ENCODE measurements at places on chromosomes 2 and 18.

- no peak for DNase-seq
Measured at GRCh38 chr18:55353806-55354205, 234.2 kb downstream of the TCF4 start.

- no peak for DNase-seq
Measured at GRCh38 chr2:196638765-196639164, 750 bp upstream of the CCDC150 start.

- DNase-seq = no peak
Measured at GRCh38 chr18:78771496-78772359, 207.9 kb upstream of the SALL3 start.

GRCh38 chr2:128325611-128326181, 7.0 kb upstream of the HS6ST1 start:
- no peak for DNase-seq

DNA sequence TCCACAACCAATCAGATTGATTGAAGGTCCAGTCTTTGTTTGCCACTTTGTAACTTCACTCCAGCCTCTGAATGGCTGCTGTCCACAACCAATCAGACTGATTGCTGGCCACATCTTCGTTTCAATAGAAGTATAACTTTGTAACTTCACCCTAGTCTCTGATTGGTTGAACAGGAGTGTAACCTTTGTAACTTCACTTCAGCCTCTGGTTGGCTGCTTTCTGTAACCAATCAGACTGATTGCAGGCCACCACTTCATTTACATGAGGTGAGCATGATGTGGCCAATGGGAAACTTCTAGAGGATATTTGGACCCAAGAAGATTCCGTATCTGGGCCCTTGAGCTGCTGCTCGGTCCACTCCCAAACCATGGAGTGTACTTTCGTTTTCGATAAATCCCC, 16.9 kb upstream of the ALPP start:
- no peak for DNase-seq

GRCh38 chr2:106137731-106138521, 56.2 kb downstream of the UXS1 start:
- DNase-seq = no peak

DNA sequence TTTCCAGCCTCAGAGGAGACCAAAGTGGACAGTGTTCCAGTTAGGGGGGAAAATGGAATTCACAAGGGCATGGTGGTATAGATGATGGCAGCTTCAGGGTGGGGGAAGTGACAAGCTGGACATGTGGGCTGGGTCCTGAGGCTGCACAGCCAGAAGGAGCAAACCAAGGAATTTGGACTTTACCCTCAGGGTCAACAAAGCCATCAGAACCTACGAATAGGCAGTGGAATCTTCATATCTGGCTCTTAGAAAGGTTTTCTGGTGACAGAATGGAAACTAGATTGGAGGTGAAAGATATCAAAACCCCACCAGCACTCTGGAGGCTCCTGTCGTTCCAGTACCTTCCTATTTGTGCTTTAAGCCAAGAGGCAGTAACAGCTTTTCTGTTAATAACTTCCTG, 127.1 kb downstream of the SETBP1 start:
- no peak for DNase-seq

- DNase-seq = no peak
Measured at GRCh38 chr2:205872716-205873115, 190.4 kb downstream of the NRP2 start.

GRCh38 chr2:45469314-45470099, 141.6 kb downstream of the SRBD1 start:
- DNase-seq = no peak

DNA sequence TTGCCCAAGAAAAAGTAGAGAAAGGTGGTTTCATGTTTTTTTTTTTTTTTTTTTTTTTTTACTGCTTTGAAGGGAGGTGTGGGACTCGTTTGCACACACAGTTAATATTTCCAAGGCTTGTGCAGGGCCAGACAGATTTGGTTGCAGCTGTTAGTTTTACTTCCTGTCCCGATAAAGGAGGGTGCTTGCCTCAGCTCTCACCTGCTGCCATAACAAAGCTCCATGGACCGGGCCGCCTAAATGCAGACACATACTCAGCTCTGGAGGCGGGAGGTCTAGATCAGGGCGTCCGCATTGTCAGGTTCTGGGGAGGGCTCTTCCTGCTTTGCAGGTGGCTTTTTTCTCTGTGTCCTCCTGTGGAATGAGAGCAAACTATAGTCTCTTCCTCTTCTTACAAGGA, 69.9 kb downstream of the ODC1 start:
- no peak for DNase-seq

DNA sequence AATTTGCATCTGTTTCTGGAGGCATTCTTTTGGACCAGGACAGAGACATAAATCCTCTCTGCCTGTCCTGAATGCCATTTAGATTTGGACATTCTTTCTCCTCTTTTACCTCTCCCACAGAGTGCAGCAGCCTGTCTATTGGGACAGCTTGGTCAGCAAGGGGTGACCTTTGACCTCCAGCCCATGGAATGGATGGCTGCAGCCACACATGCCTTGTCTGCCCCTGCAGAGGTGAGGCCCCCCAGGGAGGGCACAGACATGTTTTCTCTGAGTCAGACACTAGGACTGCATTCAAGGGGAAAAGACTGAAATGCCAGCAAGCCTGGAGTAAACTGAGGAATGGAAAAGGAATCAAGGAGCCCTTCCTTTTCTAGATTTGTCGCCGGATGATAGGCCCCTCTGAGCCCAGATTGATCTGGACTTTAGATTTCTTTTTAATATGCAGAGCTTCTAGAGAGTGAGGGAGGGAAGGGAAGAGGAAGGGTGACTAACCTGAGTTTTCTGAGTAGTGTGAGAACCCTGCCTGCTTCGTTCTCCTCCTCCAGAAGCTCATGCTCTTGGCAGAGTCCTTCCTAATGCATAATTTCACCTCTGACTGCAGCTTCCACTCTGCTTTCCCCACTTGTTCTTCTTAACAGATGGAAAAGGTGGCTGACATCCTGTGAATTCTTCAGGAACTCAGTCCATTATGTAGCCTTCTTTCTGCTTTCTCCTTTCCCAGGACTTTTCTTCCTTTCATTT, 16.1 kb upstream of the TTLL4 start:
- no peak for DNase-seq

- no peak for DNase-seq
Measured at GRCh38 chr2:191515551-191515950, 162.4 kb upstream of the NABP1 start.

- DNase-seq = peak; percentile 10
Measured at GRCh38 chr2:217988014-217988839, 14.6 kb downstream of the TNS1 start.

GRCh38 chr18:12839526-12840196, 44.4 kb downstream of the PTPN2 start:
- no peak for DNase-seq

GRCh38 chr2:41966920-41967319, 80.9 kb upstream of the PKDCC start:
- DNase-seq = no peak

DNA sequence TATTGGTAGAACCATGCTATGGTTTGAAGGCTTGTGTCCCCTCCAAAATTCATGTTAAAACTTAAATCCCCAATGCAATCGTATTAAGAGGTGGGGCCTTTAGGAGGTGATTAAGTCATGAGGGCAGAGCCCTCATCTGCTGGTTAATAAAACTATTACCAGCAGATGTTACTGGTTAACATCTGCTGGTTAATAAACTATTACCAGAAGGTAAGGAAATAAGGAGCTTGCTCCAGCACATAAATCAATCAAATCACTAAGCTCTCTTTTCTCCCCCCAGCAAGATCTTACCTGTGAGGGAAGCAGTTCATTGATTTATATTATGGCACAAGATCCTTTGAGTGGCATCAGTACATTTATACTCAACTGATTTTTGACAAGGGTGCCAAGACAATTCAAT, 96.9 kb downstream of the AAK1 start:
- DNase-seq = no peak

DNA sequence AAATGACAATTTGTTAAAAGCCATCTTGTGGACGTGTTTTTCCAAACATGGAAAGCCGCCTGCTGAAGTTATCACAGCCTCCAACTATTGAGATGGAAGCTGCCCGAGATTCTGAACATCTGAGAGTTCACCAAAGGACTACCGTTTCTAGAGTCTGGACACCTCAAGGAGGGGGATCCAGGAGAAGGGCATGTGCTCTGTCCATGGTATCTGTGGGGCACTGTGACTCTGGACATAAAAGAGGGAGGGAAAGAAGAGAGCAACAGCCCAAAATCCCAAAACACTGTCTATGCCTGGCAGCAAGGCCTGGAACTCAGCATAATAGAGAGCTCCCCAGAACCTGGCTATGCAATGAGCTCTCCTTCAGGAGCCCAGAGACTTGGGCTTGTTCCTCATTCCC, 319.9 kb downstream of the EN1 start:
- DNase-seq = no peak

DNA sequence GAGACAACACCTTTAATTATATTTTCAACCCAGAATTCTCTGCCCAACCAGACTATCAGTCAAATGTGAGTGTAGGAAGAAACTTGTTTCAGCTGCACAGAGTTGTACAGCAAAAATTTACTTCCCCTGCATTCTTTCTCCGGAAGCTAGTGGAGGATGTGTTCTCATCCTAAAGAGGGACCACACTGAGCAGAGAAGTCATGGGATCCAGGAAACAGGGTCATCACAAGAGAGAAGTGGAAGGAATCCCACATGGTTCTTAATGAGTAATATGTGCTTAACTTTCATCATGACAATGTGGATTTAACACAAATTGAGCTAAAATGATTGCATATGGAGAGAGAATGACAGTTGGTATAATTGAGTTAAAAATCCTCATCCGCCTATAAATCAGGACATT, 78.2 kb downstream of the INPP4A start:
- DNase-seq = no peak

DNA sequence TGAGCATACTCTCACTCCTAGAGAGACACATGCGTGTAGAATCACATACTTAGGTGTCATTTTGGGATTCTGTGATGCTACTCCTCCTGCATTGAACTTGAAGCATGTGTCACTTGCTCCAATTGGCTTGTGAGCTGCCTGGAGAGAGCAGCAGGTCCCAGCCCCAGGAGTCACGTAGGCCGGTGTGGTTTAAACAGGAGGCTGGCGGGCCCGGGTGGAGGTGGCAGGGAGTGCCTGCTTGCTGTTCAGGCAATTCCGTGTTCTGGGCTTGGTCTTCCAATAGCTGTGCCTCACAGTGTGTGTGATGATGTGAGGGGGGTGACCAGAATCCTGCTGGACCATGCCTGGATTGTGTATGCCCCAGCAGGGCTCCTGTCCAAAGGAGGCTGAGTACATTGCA, 51.0 kb downstream of the ZNF236 start:
- no peak for DNase-seq

DNA sequence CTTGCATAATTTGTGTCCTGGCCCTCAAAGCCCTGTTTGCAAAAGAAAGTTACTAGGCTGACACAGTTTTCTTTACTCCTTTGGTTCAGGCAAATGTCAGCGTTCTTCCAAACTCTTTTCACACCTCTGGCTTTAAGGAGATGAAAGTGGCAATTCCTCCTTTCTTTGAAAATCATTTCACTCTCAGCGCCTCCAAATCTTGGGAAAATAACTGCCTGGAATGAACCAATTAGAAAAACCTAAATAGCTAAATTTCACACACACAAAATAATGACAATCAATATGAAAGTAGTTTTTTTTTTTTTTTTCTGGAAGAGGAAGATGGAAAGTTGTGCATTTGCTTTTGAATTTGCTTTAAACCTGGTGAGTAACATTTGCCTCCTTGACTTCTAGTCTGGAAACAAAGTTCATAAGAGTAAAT, 1.7 kb downstream of the MEIS1 start:
- no peak for DNase-seq

DNA sequence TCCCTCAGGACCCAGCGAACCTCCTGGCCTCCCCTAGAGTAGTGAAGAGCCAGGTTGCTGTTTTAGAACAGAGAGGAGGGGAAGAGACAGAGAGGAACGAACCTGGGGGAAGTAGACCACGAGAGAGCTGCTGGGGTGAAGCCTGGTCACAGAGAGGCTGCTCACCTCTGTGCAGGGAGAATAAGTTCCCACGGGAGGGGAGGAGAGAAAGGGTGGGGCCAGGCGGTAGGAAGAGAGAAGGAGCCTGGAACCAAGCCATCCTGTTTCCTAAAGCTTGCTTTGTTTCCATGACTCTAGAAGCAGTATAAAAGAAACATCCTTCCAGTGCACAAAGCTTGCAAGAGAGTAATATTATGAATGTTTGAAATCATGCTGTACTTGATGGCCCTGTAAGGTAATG, 147.9 kb downstream of the MYT1L start:
- no peak for DNase-seq

GRCh38 chr2:174322746-174323145, 12.0 kb upstream of the SP9 start:
- DNase-seq = no peak

- no peak for DNase-seq
Measured at GRCh38 chr2:133418671-133419070, 149.6 kb downstream of the NCKAP5 start.

- DNase-seq = no peak
Measured at GRCh38 chr2:217430916-217431576, 571.2 kb upstream of the TNP1 start.

DNA sequence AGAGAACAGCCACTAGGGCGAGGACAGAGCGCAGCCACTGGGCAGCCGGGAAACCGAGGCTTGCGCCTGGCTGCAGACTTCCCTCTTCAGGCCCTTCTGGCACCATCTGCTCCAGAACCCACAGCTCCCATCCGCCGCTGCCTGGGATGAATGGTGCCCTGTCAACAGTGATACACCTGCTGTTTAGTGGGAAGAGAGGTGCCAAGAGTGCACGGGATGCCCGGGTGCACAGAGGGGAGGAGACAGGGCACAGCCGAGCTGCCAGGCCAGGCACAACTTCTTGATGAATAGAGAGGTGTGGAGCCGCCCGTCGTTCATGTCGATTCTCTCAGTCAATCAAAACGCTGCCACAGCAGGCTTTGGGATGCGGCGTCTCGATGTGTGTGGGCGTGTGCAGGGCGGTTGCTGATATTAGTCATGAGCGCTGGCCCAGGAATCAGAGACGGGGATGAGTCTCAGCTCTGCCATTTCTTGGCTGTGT, 39.5 kb downstream of the RRM2 start:
- no peak for DNase-seq

GRCh38 chr2:20620271-20620681, 30.6 kb downstream of the HS1BP3 start:
- no peak for DNase-seq

DNA sequence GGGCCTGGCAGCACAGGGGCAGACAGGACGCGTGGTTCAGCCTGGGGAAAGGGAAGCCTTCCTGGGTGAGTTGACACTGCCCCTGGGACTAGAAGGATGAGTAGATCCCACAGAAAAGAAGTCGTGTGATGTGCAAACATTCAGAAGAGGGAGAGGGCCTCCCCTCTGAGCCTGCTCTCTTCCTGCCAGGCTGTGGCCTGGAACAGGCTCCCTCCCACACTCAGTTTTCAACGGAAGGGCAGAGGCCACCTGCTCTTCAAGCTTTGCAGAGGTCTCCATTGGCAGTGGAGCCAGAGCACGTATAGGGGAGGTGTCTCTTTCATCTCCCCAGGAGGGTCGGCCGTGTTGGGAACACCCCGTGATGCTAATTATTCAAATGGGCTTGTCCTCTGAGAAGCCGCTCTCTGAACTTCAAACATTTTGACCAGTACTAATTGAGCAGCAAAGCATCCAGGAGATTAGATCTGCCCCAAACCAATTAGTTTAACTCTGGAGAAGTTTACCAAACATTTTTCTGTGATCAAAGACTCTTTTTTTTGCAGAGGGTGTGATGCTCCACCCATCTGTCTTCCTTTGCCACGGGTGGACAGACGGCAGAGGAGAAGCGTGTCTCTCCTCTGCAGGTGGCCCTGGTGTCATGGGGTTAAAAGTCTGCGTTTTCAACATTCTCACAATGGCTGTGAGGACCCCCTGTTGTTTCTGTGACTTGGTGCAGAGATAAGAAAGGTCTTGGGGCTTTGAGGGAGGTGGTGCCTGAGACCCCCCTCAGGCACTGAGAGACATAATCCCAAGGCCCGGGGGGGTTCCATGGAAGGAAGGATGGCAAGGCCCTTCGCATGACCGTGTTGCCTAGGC, 29.5 kb upstream of the ODC1 start:
- DNase-seq = no peak

Data from activated T-helper 1 cell treated with anti-CD3 and anti-CD28 coated beads, Interleukin-2, amount 50 U/mL, for 16 hours (primary cell).